ENCODE measurements at places on chromosomes 16 and 17.

DNA sequence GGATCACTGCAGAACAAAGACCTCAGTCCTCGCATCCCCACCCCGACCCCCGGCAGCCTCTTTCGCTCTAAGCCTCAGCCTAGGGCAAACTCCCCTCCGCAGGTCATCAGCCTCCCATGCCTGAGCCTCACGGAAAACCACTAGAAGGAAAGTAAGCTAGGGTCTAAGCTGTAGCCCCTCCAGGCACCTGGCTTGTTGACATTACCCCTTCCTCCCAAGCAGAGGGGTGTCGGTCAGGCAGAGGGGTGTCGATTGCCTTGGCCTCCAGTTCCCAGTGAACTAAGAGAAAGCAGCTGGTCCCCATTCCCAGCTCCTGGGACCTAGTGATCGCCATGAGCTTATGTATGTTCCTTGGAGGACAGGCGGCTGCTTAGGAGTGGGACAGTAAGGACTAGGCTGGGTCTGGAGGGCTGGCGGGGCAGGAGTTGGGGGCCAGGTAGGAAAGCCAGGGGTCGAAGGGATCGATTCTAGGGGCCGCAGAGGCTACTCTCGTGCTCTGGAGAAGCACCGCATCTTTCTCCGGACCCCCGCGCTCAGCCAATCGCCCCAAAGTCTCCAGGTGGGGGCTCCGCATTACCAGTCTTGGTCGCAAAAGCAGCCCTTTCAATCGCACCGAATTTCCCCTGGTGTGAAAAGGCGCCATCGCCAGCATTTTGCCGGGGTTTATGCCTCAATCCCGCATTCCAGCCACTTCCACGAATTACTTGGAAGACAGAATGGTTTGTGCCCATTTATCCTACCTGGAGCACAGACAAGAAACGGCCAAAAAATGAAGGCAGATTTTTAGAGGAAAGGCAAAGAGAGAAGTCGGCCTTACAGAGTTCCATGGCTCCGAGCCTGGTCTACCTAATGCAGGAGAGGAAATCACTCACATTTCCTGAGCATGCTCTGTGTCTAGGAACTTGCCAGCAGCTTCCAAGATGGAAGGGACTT is 21.3 kb upstream of the HOXB13 start:
- no peak for DNase-seq

GRCh38 chr17:49939318-49939717 is 29.7 kb upstream of the DLX4 start:
- no peak for DNase-seq

- no peak for DNase-seq
Measured at GRCh38 chr16:19210280-19210924, 42.4 kb downstream of the SYT17 start.

DNA sequence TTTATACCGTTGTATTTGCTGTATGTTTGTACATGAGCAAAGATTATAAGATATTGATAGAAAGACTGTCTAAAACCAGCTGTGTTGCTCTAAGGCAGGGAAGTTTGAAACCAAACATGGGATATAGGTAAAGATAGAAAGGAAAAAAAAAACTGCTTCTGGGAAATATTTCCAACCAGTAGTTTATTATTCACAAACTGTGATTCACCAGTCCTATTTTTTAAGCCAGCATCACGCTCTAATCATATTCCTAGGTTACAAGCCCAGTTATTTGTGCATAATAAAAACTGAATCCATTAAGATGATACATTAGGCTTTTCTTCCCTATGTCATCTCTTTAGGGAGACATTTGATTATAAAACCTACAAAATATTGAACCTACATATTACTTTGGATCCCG is 4.0 kb downstream of the ERN1 start:
- no peak for DNase-seq

GRCh38 chr17:12977008-12977751 is 40.6 kb downstream of the ELAC2 start:
- DNase-seq = no peak

GRCh38 chr17:13437966-13438779 is 163.6 kb downstream of the HS3ST3A1 start:
- no peak for DNase-seq

- peak; percentile 3 for DNase-seq
Measured at GRCh38 chr16:66740010-66740409, 11.4 kb downstream of the DYNC1LI2 start.

GRCh38 chr16:66004699-66005098 is 361.8 kb upstream of the CDH5 start:
- no peak for DNase-seq

DNA sequence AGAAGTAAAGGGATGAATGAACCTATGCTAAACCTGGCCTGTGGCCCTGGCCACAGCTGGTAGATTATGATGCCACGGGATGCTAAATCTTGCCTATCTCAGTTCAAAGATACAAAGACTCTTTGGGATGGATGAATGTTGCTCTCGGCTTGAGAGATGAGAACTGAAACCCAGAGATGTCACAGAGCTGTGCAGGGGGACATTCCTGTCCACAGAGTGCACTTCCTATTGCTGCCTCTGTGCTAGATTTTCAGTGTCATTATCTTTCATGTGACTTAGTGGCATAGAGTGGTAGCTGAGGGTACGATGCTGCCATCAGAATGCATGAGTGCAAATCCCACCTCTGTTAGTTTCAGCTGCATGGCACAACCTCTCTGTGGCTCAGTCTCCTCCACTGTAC is 2.3 kb upstream of the MT1M start:
- no peak for DNase-seq

DNA sequence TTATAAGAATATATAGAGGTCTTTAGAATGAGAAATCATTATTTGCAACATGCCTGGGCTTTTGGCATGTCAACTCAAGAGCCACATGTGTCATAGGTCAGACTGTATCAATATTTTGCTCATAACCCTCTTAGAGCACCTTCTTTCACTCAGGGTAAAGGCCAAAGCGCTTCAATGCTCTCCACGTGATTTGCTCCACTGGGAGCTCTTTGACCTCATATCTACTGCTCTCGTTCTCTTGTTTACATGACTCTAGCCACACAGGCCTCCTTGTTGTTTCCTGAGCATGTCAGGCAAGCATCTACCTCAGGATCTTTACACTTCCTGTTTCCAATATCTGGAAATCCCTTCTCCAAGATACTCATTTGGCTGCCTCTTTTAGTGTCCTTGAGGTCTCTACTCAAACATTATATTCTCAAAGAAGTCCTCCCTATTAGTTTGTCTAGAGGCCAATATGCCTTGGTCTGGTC is 148.4 kb downstream of the TOX3 start:
- DNase-seq = no peak

DNA sequence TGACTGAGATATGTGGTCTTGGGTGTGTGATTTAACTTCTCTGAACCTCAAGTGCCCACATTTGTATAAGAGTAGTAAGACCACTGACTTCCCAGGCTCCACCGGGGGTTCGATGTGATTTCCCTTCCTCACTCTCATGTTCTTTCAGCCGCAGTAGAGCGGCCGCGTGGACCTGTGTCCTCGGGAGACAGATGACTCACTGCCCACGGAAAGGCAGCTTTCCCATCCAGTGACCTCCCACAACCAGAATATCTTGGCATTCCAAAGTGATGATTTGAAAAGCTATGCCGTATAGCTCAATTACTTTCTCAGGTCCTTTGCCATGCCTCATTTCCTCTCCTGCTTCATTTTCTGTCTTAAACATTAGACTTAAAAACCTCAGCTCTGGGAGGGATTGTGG is 73.6 kb downstream of the IL21R start:
- no peak for DNase-seq

- DNase-seq = no peak
Measured at GRCh38 chr17:57677858-57678257, 67.2 kb downstream of the CCDC182 start.

GRCh38 chr17:80948019-80948975 is 43.3 kb upstream of the CHMP6 start:
- no peak for DNase-seq

- DNase-seq = no peak
Measured at GRCh38 chr16:23395732-23396131, 57.3 kb downstream of the COG7 start.

DNA sequence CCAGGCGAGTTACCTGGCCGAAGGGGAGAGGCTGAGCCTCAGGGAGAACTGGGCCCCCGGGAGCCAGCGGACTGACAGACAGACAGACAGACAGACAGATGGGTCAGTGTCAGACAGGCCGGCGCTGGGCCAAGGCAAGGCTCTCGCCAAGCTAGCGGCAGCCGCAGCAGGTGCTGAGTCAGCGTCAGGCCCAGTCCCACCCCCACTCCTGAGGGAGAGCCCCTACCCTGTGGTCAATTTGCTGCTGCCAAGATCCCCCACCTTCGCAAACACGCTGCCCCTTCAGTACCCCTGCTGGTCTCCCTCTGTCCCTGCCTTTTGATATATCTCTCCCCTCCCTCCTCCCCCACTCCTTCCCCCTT is 1.5 kb downstream of the FGF11 start:
- no peak for DNase-seq

DNA sequence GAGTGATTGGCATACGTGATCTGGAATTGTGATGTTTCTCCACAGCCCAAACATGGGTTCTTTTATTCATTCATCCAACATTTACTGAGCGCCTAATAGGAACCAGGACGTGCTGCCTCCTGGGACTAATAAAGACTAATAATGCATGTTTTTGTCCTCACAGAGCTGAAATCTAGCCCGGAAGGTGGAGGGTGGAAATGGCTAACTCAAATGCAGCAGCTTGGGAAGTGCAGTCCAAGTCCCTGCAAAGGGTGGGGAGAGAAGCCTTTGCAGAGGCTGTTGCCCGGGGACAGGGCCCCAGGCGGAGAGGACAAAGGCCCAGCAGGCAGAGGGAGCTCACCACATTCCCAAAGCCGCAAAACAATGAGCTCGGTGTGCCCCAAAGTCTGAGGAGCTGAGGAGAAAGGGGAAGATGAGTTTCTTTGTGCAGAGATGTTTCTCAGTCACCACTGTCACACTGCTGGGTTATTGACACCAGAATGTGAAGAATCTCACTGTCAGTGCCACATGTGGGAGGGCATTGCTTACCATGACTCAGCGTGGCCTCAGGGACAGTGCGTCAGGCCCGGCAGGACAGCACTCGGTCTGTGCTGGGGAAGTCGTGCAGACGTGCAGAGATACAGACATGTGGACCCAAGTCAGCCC is 118.2 kb upstream of the CHMP6 start:
- DNase-seq = no peak

DNA sequence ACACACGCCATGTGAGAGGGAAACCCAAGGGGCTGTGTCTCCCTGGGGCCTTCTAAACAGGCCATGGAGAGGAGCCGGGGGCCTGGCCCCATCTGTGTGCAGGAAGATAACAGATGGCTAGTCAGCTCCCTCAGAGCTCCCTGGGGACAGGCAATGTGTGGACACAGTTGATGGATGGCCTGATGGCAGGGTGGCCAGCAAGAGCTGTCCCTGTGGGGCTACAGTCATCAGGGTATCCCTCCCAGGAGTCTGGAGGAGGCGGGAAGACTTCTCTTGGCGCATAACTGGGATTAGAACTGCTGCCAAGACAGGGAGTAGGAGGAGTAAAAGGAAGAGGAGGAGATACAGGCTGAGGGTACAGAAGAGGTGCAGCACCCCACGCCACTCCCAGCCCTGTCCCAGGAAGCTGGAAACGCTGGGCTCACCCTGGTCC is 17.3 kb downstream of the MYO18A start:
- no peak for DNase-seq

DNA sequence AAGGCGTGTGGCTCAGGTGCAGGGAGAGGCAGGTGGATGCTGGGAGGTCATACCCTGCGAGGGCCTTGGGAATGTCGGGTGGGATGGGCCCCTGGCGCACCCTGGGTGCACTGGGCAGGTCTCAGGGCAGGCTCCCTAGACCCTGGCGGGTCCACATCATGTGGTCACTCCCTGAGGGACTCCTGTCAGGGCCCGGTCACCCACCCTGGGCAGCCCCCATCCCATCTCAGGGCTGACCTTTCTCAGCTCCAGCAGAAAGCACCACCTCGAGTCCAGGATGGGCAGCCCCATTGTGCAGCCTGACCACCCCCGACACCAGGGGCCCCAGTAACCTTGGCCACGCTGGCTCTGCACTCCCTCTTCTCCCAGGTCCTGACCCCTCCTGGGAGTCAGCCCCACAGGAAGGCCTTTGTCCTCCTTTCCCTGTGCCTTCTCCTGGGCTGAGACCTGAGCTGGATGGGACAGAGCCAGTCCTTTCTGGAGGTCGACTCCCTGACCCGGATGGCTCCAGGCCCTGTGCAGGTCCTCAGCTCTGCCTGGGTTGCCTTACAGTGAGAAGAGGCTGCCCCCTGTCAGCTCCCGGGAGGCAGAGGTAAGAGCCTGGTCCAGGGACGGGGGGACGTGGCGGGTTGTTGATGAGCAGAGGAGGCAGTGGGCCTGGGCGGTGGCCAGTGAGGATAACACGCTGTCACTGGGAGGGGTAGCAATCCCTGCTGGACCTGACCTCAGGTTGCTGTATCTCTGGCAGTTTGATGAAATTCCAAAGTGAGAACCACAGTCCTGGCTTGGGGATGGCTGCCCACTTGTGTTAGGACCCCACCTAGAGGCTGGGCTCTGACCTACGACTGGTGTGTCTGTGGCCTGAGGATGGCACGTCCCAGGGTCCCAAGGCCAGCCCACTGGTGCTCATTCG is 77.9 kb downstream of the GOSR1 start:
- no peak for DNase-seq

DNA sequence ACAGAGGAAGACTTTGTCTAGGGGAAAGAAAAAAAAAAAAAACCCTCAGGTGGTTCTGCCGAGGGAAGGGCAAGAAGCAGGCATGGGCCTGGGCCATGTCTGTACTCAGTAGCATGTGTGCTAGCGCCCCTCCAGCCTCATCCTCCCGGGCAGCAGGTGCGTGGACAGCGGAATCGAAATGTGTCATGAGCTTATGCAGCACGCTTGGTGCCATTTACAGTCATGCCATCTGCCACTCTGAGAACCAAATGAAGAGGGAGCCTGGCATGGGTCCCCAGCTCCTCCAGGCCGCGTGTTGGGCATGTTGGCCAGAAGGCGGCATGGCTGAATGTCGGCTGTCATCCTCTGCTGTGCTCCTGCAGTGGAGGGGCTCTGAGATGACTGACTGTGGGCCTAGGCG is 31.4 kb downstream of the CRAMP1 start:
- DNase-seq = no peak

DNA sequence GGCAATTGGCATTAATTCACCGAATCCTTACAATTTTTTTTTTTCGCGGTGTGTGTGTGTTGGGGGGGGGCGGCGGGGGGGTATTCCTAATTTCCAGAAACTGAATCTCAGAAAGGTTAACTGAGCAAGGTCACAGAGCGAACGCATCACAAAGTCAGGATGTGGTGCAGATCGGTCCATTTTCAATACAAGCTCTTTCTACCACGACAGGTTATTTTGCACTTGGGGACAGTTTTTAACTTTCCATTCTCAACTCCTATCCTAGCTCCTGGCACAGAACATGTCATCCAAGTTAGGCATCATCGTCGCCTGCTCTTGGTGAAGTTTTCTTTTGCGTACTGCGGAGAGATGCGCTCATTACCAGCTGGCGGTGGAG is 15.4 kb upstream of the ERN1 start:
- DNase-seq = no peak

- DNase-seq = no peak
Measured at GRCh38 chr16:50478773-50479149, 69.4 kb upstream of the NKD1 start.

DNA sequence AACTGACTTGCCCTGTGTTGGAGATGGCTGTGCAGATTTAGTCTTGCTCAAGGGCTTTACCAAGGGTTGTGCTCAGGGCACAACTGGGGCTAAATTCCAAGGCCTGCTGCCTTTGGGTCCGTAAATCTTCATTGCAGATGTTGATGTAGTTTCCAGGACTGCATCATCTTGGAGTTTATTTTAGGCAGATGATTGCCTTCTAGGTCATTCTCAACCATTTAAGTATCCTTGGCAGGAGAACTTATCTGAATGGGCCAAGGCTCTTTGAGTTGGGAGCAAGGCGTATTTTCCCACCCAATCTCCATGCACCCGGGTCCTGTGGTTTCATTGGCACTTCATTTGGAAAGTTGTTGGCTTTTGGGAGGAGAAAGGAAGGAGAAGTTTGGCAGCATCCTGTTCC is 200.3 kb downstream of the MSI2 start:
- no peak for DNase-seq
